Frontal cortex (tissue), 4 donors: ENCODE measurements at places on chromosomes 2 and 18. TPM values are rescaled to one million over a fixed set of nuclear protein-coding genes. Genes with fewer than 3 reads are reported as not detected.

- DNase-seq, result no peak
These were observed 26.7 kb upstream of the ACTR3 start for GRCh38 chr2:113863144-113863543.

- DNase-seq, result no peak
These were observed 33.2 kb downstream of the TOGARAM2 start for GRCh38 chr2:29014331-29014730.

The BMP10 gene
- not detected for total RNA-seq

The FEZ2 gene
- 60.3 TPM for total RNA-seq

DNA sequence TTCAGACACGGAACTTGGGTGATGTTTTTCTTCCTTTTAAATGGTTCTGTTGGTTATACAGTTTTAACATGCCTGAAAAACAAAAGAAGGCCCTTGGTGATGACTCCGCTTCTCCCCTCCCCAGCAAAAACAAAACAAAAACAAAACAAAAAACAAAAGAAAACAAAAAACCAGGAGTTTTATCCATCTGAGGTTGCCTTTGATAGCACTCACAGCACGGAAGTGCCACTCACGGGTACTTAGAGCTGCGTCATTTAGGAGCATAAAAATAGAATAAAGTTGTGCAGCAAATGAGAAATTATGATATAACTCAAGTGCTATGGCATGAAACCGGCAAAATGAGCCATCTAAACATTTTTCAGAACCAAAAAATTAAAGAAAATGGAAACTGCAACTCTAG, 57.7 kb downstream of the ZEB2 start:
- DNase-seq, result no peak

DNA sequence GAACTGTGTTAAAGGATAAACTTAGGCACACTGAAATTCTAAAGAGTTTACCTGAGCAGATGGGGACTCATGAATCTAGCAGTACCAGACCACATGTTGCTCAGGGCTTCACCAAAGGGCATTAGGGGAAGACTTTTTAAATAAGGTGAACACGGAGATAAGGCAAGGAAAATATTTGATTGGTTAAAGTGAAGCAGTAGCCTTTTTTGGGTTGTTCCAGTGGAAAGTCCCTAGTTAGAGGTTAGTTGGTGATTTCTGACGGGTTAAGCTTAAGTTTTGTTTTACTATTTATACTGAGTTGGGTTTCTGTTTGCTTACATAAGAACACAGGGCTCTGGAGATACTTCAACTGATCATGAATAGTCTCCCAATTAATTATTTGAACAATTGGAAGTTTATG, 722.5 kb downstream of the SOCS6 start:
- DNase-seq, result no peak

DNA sequence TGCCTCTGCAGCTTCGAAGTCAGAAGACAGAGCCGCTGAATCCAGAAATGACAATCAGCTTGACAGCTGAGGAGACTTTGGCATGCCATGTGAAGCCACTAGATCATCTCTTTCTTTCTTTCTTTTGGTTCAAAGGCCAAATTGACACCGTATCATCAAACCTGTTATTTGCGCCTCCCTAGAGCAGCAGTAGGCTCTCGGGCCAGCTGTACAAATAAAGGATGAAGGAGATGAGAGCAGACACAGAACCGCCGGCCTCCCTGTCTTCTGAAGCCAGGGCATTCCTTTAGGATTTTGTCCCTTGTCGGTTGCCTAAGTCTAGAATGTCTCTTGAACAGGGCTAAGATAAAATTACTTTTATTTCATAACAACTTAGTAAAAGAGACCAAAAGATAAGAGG, 36.8 kb downstream of the COL4A4 start:
- no peak for DNase-seq

DNA sequence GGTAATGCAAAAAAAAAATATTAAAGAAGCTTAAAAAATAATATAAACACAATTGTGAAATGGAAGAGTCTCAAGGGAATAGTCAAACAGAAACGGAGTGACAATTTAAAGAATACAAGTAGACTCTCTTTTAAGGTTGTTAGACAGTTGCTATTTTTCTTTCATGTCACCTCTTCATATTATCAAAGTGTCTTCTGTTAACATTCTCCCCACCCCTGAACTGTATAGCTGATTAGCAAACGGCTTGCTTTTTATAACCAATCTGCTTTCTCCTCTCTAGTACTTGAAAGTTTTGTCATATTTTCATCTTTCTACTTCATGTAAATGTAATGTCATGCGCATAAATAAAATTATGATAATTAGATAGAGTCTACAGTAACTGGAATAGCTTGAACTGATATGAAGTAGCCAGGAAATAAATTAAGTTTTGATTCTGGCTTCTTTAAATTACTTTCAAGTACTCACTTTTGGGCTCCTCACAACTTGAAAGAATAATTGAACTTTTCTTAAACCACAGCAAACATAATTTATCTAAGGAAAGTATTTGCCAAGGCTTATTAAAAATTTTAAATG, 37.0 kb downstream of the BARD1 start:
- no peak for DNase-seq

The BUB1 gene
- 6.9 TPM for total RNA-seq

DNA sequence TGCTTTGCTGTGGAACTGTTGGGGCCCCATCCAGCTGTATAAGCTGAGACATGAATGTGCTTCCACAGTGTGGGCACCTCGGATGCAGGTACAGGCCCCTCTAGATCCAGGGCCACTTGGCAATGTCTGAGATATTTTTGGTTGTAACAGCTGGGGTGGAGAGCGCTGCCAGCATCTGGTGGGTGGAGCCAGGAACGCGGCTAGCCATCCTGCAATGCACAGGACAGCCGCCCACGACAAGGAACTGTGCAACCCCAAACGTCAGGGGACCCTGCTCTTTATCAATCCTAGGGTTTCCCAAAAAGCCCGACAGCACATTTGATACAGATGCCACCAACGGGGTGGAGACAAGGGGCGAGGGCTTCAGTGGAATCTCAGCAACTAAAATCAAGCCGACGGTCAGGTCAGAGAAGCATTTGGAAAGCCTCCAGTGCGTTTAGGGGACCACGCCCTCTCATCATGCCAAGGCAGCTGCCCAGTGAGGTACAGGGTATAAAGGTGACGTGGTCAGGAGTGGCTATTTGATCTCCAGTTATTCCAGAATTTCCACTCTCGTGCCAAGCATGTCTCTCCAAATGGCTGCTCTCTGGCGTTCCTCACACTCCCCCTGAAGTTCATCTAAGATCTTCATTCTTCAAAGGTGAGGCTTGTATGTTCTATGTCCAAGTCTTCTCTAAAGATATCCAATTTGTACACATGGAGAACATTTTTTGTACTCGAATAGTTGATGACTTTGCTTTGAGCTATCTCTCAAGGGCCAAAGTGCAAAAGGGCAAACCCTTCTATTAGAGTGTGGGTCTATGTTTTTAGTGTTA, 55.7 kb downstream of the LRRFIP1 start:
- DNase-seq, result no peak

The PARD6G gene
- 9.4 TPM for total RNA-seq

DNA sequence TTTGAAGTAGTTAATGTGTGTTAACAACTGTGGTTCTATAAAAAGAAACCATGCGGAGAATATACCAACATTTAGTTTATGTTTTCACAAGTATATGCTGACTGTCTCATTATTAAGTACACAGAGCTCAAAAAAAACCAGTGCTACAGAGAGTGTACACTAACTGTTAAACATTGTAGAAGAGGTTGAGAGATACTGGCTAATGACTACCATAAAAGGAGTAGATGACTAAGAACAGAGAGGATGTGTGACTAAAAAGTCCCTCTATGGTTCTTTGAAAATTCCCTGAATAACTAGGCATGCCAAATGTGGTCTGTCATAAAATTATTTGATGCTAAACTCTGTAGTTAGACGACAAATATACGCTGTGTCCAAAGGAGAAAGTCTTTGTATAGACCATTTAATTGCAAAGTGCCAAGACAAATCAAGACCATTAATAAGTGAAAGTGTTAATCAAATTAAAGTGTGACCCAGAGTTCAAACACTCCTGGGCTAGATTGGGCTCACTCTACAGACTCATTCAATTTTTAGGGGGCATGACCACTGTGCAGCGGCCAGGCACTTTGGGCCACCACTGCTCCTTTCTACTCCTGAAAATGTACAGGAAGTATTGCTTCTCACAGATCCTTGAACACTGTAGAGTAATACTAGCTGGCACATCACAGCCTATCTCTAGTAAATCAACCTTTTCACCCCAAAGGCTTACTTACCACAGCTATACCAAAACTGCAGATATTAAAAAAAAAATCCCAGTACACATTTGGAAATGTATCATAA, 45.1 kb upstream of the SERTAD2 start:
- no peak for DNase-seq

The MITD1 gene
- total RNA-seq, result 19.6 TPM

The EVX2 gene
- not detected for total RNA-seq

GRCh38 chr2:241741016-241741415, 6.6 kb downstream of the D2HGDH start:
- no peak for DNase-seq

GRCh38 chr2:45299361-45299760, 290.1 kb upstream of the SIX2 start:
- DNase-seq, result no peak

DNA sequence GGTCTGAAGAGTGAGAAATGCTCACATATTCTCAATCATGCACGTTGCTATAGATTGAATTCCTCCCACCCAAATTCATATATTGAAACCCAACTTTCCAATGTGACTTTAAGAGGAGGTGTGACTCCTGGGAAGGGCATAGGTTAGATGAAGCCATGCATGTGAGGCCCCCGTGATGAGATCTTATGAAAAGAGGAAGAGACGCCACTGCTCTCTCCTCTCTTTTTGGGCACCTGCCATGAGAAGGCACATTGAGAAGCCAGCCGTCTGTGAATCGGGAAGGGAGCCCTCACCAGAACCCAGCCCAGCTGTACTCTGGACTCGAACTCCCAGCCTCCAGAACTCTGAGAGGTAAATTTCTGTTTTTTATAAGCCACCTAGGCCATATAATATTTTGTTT, 842.6 kb upstream of the SALL3 start:
- DNase-seq, result no peak

The CNTNAP5 gene
- total RNA-seq, result 30.6 TPM

The LYG2 gene
- not detected for total RNA-seq

The CHST10 gene
- 82.3 TPM for total RNA-seq

The LIMS4 gene
- total RNA-seq, result 0.41 TPM

GRCh38 chr18:13320891-13321425, 102.4 kb downstream of the LDLRAD4 start:
- no peak for DNase-seq

DNA sequence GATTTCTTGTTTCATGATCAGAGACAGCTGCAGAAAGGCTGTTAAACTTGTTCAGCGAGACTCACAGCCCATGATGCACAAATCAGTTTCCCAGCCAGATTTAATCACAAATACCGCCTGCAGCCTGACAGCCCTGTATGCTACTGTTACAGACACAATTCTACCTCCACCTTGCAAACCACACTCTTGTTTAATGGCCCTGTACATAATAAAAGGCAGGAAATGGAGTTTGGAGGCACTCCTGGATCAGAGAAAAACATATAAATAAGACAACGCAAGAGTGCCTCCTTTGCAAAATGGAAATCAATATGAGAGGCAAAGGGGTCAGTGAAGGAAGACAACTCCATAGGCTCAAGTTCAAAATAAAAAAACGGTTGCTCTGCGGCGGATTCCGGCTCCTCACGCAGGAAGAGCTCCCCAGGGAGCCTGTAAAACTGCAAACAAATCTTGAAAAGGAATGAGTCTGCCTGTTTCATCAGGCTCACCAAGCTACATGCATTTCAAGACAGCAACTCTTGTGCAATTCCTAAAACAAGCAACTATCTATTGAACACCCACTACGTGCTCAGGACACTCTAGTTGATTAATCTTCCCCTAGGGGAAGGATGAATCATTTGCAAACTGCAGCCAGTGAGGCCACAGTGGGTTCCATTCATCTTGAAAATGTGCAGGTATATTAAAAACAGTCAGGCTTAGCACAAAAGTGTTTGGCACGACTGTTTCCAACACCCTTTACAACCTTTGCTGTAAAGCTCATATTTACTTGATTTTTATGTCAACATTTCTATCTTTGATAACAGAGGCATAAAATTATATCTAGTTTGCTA, 37.5 kb downstream of the TBC1D8 start:
- DNase-seq, result no peak

DNA sequence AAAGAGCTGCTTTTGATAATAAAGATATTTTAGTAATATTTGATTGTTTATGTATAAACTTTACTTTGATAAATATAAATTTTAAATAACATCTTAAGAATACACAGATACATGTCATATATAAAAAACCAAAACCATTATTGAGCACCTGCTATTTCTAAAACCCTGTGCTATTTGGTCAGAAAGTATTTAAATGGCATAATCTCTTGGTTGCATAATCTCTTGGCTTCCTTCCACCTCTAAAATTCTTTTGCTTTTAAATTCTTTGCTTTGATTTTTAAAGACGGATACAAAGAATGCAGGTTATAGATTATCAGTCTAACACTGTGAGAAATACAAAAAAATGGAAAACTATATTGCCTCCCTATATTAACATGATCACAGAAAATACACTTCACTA, 36.9 kb downstream of the ACMSD start:
- DNase-seq, result no peak

- no peak for DNase-seq
These were observed 318.8 kb upstream of the FIGN start for GRCh38 chr2:164054651-164055050.

- DNase-seq, result no peak
These were observed 70.6 kb downstream of the LYPD6 start for GRCh38 chr2:149400997-149401396.

GRCh38 chr2:114049280-114049679, 159.4 kb downstream of the ACTR3 start:
- DNase-seq, result no peak
